ENCODE measurements at places on chromosomes 3 and 15.

GRCh38 chr3:28907616-28908015, 373.3 kb upstream of the RBMS3 start:
- DNase-seq: no peak

DNA sequence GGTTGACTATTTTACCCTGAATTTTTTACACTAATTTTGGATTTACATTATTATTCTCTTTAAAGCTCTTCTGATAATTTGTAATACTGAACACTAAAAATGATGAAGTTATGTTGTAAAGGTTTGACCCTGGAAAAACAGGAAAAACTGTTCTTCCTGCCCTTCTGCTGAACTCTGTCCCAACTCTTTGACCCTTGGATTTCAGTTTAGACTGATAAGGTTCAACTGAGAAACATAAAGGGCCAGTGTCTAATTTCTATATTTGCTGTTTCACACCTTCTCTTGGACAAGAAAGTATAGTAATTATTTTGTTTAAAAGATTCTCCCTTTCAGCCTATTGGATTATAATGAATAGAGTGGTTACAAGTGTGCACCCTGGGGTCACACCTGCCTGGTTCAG, 12.8 kb upstream of the TMOD3 start:
- no peak for DNase-seq

DNA sequence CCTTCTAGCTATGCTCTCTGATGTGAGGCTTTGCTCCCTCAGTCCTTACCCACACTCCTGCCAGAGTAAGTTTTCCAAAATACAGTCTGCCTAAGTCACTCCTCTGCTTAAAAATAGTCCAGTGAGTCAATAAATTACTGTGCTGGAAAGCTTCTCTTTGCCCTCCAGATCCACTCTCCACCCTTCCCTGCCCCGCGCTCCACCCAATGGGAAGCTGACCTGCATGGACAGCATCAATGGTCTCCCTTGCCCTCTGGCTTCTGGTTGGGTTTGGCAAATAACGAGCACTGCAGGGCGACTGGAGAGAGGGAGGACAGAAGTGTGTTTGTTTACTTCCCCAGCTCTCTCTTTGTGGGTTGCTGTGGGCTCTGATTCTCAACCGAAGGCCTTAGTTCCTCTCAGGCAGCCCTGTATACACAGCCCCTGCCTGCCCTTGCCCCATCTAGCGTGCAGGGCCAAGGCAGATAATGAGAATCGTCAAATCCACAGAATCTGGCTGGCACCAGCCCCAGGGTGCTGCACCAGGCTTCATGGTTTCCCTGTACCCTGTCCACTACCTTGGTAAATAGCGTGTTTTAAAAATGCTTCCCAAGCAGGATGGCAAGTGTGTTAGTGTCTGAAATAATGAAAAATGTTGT, 110.4 kb downstream of the ADAMTSL3 start:
- no peak for DNase-seq

DNA sequence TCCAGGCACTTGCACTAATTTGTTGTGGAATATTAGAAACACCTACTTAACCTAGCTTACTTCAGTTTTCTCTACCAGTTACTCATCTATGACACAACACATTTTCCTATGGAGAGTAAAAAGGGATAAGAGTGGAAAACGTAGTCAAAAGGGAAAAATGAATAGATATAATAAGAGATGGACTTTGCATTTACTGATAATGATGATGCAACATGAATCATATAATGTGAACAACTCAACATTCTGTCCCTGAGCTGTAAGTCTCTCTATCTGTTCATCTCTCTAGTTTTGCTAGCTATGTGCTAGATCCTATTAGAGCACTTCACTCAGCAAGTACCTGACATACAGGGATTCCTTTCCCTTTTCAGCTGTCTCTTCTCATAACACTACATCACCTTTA, 627.1 kb downstream of the AGBL1 start:
- no peak for DNase-seq

DNA sequence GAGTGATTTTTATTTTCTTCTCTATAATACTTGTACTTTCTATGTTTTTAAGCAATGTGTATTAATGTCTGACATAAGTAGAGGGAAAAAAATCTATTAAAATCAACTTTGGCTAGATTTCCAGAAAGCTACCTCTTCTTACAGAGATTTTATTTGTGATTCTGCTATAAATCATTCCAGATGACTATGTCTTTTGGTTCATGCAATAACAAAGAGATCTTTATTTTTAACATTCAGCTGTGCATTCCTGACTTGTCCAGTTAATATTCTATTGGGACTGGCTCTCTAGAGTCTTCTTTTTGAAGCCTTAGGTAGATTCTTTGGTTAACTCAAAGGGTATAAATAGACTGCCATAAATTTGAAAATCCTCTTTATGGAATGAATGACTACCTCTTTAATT, 74.3 kb upstream of the ARPP21 start:
- no peak for DNase-seq

GRCh38 chr3:147370349-147370748, 36.0 kb downstream of the ZIC4 start:
- DNase-seq: no peak

- DNase-seq: no peak
These were observed 210.2 kb downstream of the ARPP21 start for GRCh38 chr3:35849496-35849895.

- DNase-seq: no peak
These were observed 36.0 kb downstream of the RAB27A start for GRCh38 chr15:55253580-55253979.

GRCh38 chr3:32493437-32494414, 8.9 kb downstream of the CMTM6 start:
- no peak for DNase-seq

GRCh38 chr3:94065819-94066480, 3.1 kb downstream of the NSUN3 start:
- DNase-seq: no peak

- DNase-seq: no peak
These were observed 125.9 kb downstream of the NECTIN3 start for GRCh38 chr3:111197485-111197884.

DNA sequence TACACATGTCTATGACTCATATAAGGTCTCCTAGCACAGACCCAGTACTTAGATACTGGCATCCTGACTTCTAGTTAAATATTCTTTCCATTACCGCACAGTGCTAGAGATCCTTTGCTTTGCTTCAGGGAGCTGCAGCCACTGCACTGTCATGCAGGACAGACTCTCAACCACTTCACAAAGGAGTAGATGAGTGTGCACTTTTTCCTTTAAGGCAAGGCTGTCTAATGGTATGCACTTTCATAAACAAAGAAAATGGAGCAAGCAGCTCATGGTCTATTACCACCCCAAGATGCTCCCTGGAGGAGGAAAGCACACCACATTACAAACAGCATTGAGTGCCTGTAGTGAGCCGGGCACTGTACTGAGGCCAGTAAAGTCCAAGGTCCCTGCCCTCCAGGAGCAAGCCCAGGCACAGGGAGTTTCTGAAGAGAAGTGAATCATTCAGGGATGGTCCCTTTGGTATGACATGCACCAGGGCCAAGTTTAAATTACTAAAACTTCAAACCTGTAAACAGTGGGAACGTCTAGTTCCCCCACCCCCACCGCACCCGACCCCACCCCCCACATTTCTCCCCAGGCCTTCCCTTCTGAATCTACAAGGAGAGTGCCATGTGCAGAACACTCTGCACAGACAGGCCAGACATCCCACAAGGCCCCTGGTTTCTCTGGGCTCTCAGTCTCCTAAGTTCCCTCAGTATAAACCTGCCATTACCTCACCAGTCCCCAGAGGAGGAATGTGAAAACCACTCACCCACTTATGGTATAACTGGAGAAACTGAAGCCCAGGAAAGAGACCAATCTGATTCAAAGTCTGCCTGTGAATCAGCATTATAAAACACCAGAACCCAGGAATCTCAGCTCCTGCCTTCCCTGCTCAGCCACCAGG, 107.8 kb upstream of the BCL6 start:
- DNase-seq: no peak

- no peak for DNase-seq
These were observed 110.5 kb downstream of the SAMMSON start for GRCh38 chr3:70110066-70110465.

DNA sequence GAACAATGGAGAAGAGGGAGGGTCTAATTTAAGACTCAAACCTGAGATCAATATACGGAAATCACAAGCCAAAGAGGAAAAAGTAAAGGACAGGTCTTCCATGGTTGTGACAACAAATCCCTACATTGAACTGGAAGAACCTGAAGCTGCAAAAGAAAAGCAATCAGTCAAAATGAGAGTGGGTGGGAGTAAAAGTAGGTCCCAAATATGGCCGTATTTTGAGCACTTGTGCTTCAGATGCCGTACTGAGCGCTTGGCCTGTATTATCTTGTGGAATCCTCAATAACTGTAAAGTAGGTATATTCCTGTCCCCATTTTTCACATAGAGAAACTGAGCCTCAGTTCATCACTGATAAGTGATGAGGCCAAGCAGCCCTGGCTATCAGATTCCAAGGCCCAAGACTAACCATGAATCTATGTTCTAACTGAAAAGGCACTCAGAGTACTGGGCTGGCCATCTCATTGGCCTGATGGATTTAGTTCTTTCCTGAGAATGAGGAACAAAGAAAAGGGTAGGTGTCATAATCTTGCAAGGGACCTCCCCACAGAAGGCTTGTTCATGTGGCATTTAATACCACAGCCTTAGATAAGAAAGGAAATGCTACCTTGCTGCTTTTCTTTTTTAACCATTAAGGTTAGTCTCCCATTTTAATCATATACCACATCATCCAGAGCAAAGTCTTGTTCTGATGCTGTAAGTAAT, 52.5 kb downstream of the LRRN1 start:
- DNase-seq: no peak

- no peak for DNase-seq
These were observed 105.3 kb downstream of the SNRK start for GRCh38 chr3:43391621-43392020.

DNA sequence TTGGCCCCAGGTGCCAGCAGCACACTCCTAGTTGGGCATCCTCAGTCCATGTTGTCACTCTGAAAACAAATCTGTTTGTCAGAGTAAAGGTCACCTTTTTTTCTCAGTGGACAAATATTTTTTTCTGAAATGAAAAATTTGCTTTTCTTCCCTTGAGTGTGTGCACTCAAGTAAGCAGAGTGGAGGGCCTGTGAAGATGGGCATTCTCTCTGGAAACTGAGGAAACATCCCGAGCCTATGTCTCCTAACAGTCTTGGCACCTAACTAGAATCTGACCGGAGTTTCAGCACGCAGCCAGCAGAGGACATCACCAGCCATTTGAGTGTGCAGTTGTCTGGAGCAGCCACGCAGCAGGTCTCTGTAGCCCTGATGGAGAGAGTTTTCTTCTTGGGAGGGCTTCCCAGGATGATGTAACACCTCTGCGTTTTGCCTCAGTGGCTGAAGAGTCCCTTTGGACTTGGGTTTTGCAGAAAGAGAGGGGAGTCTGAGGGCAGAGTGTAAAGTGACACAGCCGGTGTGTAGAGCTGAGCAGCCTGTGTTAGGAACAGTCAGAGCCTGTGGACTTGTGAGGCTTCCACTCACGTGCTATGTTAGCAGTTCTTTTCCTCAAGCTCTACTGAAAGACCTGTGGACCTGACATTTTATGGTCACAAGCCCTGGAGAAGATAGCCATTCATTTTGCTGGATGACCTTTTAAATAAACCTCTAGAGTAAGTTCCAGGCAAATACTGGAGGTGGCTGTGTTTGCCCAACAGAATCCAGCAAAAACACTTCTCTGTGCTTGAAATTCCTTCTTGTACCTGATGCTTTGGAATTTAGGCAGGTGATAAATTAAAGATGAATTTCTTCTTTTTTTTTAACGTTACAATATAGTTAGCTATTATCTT, 51.6 kb downstream of the ABHD2 start:
- DNase-seq: no peak

DNA sequence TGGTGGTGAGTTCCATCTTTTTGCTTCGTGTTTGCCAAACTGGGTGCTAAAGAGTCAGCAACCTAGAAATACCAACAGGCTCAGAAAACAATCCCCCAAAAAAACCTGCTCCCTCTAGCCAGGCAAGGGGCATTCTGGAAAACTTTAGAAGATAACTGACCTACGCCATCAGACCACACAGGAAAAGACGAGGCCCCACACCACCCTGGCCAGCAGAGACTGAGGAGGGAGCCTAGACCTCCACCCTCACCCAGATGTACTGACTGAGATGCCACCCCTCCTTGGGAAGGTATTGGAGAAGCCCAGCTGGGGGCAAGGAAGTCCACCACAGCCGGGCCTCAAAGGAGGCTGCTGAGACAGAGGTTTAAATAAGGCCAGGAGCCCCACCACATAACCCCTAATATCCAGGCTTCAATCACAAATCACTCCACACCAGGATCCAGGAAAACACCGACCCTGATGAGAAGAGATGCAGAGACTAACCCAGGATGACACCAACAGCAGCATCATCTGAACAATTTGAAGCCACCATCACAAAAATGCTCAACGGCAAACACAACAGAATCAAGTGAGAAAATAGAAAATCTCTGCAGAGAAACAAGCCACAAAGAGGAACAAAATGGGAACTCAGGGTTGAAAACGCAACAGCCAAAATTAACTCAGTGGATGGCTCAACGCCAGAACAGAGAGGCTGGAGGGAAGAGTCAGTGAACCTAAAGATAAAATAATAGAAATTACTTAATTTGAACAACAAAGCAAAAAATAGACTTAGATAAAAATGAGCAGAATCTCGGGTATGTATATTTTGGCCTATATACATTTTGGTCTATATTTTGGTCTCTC, 61.0 kb downstream of the TPRA1 start:
- no peak for DNase-seq

- DNase-seq: no peak
These were observed 48.0 kb upstream of the C15orf39 start for GRCh38 chr15:75153565-75154276.

DNA sequence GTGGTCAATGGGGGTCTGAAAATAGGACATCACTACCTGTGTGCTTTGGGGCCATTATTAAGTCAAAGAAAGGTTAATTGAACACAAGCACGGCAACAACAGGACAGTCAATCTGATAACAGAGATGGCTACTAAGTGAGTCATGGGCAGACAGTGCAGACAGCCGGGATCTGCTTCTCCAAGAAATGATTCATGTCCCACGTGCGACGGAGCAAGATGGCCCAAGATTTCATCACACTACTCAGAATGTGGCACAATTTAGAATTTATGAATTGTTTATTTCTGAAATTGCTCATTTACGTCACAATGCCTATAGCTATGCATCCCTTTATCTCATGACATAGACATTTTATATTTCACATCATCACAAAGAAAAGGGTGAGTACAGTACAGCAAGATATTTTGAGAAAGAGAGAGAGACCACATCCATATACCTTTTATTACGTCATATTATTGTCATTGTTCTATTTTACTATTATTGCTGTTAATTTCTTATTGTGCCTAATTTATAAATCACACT, 770.6 kb upstream of the NR2F2 start:
- peak; percentile 71 for DNase-seq

DNA sequence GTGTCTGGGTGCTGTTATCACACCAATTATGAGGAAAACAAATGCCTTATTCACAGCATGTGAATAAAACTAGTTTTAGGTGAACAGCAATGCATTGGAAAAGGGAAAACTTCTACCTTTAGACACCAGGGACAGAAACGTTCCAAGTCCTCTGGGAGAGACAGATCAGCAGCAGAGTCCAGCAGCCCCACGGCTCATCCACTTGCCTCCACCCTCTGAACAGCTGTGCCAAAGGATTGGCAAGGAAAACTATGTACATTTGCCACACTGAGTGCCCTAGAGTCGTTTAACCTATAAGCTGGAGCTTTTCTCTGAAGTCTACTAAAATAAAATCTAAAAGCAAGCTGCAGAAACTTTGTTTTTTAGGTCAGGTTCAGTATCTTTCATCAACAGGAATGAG, 107.7 kb upstream of the EIF1B start:
- DNase-seq: no peak

GRCh38 chr3:131883086-131883485, 151.7 kb downstream of the CPNE4 start:
- DNase-seq: no peak

- DNase-seq: no peak
These were observed 679.8 kb upstream of the SGO1 start for GRCh38 chr3:20865803-20866202.

- DNase-seq: no peak
These were observed at the start of gene EOMES for GRCh38 chr3:27721717-27722564. Gene EOMES (minus strand): TSS chr3:27722323. CDS start chr3:27722294, 29 bp downstream.
